ENCODE measurements at places on chromosomes 3 and 15.

- no peak for DNase-seq
These were observed 707.2 kb downstream of the NTRK3 start for GRCh38 chr15:87549296-87549695.

- DNase-seq, result no peak
These were observed 195.1 kb downstream of the EPHA6 start for GRCh38 chr3:97009427-97010019.

DNA sequence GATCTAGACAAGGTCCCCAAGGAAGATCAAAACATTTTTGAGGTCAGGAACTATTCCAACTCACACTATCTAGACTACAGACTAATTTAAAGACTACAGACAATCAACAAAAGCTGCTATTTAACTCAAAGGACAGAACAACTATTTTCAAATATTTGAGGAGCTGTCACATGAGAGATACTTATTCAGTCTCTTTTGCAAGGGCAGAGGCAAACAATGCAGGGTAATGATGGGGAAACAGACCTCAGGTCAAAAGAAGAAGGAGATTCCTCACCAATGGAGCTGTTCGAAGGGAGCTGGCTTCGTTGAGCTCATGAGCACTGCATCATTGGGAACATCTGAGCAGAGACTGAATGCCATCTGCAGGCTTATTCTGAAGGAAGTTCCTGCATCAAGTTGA lies 231.9 kb downstream of the DTWD1 start:
- no peak for DNase-seq

DNA sequence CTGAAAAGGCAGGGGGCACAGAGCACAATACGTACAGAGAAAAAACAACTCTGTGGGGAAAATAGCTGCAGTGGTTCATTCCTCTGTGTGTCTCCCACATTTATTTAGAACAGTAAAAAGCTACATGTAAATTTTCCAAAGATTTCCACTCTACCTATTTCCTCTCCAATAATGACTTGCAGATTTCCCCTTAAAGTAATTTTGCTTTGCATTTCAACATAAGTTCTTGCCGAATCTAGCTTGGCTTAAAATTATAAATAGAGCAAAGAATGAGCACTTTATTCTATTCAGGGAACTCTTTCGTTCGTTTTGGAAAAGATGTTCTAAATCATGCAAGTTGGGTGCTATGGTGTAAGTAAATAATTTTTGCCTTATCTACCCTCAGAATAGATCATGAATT lies 58.2 kb upstream of the NR2E3 start:
- no peak for DNase-seq

DNA sequence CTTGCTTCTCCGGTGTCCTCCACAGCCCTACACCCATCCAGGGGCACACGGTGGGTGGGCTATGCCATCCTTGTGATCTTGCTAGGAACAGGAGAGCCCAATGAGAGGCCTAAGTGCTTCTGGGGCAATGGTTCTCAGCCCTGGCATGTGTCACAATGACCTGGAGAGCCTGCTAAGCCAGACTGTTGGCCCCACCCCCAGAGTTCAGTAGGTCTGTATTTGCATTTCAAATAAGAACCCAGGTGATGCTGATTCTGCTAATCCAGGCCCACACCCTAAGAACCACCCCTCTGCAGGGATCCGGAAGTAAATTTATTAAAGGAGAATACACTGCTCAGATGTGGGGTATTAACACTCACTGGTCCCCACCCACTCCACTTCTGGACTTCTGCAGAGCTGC lies 57.9 kb downstream of the RORA start:
- DNase-seq, result no peak

GRCh38 chr3:13028010-13028821 lies 45.0 kb downstream of the IQSEC1 start:
- DNase-seq, result no peak

DNA sequence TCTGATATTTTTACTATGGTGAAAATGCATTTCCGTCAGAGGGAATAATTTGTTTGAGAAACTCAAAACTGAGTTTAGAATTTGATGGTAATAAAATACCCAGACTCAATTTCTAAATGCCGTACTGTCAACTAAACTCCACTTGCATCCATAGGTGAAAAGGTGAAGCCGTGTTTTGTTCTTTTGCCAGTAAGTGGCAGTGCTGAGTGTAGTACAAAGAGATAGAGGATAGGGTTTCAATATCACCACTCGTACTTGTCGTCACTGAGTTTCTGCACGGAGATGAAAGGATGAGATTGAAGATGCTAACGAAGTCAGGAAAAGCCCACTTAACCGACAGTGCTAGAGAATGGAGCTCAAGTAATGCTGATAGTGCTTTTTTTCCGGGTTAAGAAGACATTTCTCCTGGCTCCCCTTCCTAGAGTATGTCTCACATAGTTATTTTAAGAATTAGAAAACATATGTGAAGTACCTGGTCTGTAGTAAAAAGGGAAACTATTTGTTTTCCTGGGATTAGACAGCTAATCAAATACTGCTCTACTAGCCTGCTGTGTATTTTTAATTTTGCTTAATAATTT lies 345.1 kb downstream of the IL5RA start:
- no peak for DNase-seq

- DNase-seq, result no peak
These were observed 138.8 kb downstream of the ZNF609 start for GRCh38 chr15:64599226-64599625.

DNA sequence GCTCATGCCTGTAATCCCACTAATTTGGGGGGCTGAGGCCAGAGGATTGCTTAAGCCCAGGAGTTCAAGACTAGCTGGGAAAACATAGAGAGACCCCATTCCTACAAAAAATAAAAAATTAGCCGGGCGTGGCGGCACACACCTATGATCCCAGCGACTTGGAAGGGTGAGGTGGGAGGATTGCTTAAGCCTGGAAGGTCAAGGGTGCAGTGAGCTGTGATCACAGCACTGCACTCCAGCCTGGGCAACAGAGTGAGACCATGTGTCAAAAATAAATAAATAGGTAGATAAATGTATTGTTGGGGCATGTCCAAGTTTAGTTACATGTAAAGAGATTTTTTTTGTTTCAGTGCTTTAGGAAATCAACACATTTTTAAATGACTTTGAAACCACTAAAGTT lies 36.4 kb downstream of the SLC12A1 start:
- DNase-seq, result no peak

GRCh38 chr3:61927332-61927731 lies 366.0 kb downstream of the PTPRG start:
- peak; percentile 85 for DNase-seq

- no peak for DNase-seq
These were observed 8.4 kb upstream of the RBSN start for GRCh38 chr3:15107075-15107947.

- peak; percentile 19 for DNase-seq
These were observed 66.4 kb upstream of the CCNL1 start for GRCh38 chr3:157226173-157226847.

GRCh38 chr3:197173620-197174019 lies 124.8 kb downstream of the DLG1 start:
- no peak for DNase-seq

DNA sequence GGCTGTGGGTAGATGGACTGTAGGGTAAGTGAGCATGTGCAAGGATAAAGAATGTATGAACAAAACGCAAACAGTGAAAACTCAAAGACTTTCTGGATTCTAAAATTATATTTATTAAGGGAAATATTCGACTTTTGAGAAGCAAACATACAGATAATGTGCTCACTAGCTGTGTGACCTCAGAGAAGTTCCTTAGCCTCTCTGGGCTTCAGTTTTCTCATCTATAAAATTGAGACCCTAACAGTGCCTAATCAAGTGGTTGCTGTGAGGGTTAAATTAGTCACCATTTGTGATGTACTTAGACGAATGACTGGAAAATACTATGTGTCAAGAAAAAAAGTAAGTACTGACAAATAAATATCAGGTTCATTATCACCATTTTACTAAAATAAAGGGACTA lies 261.7 kb downstream of the MAGI1 start:
- no peak for DNase-seq

DNA sequence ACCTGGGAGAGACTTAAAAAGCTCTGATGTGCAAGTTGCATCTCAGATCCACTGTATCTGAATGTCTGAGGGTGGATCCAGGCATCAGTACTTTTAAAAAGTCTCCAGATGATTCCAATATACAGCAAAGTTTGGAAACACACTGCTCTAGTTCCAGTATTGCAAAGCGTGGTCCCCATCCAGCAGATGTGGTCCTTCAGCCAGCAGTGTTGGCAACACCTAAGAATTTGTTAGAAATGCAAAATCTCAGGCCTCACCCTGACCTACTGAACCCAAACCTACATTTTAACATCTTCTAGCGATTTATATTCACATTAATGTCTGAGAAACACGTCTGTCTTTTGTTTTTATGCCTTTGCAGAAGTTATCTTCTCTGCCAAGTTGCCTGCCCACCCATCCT lies 32.2 kb upstream of the SGO1 start:
- no peak for DNase-seq

- no peak for DNase-seq
These were observed 124.9 kb downstream of the FBN1 start for GRCh38 chr15:48520376-48521155.

GRCh38 chr3:180416111-180416594 lies 185.8 kb upstream of the TTC14 start:
- DNase-seq, result no peak

DNA sequence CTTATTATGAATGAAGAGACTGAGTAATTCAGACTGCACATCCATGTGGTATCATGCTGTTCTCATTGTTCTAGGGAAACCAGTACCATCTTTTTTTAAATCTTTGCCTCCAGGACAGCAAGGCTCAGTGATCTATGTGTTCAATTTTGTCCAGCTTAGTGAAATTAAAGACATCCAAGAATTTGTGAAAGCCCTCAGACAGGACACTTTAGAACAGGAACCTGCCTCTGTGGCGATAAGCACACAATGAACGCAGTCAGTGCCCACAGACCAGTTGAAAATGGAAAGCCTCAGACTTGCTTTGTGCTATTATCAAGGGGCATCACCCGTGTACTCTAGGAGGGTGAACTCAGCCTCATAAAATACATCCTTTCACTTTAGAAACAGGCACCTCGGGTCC lies 20.1 kb downstream of the EID1 start:
- no peak for DNase-seq

DNA sequence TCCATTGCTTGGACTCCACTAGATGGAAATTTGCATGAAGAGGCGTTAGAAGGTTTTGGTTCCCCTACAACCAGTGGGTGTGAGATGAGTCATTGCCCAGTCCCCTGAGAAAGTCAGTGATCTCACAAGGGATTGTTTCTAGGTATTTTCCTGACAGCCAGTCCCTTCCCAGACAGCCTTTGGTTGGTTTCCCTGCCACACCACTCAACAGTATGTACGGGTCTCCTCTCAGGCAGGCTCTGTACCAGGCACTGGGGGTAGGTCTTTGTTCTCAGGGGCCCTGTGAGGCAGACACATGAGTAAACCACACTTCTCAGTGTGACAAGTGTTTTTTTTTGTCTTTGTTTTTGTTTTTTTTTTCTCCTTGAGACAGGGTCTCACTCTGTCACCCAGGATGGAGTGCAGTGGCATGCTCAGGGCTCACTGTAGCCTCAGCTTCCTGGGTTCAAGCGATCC lies 4.0 kb downstream of the LAMP3 start:
- no peak for DNase-seq

GRCh38 chr3:38016847-38017444 lies 12.5 kb downstream of the PLCD1 start:
- DNase-seq, result no peak

GRCh38 chr15:57251308-57251707 lies 125.0 kb upstream of the CGNL1 start:
- no peak for DNase-seq

GRCh38 chr3:127077068-127077467 lies 94.2 kb downstream of the PLXNA1 start:
- no peak for DNase-seq

DNA sequence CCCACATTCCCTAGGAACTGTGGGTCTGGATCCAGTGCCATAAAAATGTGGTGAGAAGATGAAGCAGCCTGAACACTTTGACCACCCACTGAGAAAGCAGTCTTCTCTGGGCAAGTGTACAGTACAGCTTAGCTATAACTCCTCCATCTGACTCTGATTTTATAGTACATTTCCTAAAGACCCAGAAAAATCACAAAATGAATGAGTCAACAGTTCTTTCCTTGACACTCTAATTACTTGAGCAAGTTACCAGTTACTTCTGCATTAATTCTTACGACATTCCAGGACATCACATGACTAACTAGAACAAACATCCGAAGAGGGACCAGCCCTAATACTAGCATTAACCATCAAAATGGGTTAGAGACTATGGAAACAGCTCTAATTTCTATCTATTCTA lies 148.1 kb upstream of the PEX5L start:
- no peak for DNase-seq

- DNase-seq, result no peak
These were observed 96.3 kb upstream of the CHRM5 start for GRCh38 chr15:33871980-33872379.

DNA sequence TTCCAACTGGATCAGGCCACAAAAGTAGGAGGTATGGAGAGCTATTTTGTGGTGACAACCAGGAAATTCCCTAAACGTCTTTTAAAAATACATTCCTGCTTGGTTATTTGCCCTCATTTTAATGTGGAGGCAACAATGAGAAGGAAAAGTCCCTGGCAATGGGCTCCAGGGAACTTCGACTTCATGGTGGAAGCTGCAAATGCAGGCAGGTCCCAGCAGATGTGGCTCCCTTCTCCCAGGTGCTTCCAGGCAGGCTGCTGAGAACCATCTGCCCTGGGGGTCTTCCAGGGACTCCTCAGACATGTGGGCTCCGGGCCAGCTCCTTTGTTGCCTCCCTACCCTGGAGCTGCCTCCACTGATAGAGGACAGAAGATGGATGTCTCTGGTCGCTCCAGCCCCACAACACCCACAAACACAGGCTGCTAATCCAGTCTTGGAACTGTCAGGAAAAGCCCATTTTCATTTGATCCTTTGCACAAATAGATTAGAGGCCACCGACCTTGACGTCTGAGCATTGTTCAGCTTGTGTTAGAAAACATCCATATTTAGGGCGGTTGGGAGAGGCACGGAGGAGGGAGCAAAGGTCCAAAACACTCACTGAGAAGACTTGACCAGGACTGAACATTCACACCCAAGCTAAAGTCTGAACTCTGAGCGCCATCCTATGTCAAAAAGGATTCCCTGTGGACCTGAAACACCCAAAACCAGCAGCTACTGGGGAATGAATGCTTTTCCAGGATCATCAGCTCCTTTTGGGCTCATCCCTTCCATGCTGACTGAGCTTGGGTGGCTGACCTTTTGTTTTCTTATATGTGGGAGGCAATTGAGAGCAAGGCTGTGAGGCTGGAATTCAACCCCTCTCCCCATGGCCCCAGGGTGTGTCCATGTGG lies 30.2 kb upstream of the SLCO2A1 start:
- DNase-seq, result peak; percentile 22

GRCh38 chr3:25468866-25469319 lies 40.8 kb downstream of the RARB start:
- peak; percentile 60 for DNase-seq

- no peak for DNase-seq
These were observed 1.9 kb downstream of the CBLB start for GRCh38 chr3:105866656-105867653.

DNA sequence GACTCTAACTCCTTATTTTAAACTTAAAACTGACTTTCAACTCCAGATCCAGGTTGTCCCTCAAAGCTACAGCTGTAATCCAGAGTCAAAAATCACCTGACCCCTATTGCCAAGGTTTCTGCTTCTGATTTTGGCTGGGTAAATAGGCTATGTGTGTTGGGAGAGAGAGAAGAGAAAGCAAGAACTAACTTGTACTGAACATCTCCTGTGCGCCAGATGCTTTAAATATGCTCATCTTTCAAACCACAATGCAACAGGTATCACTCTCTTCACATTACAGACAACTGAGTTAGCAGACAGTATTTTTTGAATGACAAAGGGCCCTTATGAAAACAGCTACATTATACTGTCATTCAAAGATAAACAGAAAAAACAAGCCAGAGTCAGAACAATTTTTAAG lies 7.0 kb downstream of the WWTR1 start:
- DNase-seq, result no peak

All from AG08395 (cell line).